ENCODE measurements at places on chromosomes 1 and 21. TPM values are rescaled to one million over a fixed set of nuclear protein-coding genes. Genes with fewer than 3 reads are reported as not detected.

The NPHS2 gene
- not detected for total RNA-seq

The CELA2B gene
- not detected for total RNA-seq

The AADACL3 gene
- not detected for total RNA-seq

The IFI6 gene
- 52.5 TPM for total RNA-seq

The CYP4A22 gene
- total RNA-seq, result 0.15 TPM

The CD84 gene
- total RNA-seq, result not detected

Measured in cardiac ventricle fibroblast (primary cell).